ENCODE measurements at places on chromosomes 11 and 22.
A peak's percentile ranks its signal among the peaks of the same experiment; 100 is the strongest.

DNA sequence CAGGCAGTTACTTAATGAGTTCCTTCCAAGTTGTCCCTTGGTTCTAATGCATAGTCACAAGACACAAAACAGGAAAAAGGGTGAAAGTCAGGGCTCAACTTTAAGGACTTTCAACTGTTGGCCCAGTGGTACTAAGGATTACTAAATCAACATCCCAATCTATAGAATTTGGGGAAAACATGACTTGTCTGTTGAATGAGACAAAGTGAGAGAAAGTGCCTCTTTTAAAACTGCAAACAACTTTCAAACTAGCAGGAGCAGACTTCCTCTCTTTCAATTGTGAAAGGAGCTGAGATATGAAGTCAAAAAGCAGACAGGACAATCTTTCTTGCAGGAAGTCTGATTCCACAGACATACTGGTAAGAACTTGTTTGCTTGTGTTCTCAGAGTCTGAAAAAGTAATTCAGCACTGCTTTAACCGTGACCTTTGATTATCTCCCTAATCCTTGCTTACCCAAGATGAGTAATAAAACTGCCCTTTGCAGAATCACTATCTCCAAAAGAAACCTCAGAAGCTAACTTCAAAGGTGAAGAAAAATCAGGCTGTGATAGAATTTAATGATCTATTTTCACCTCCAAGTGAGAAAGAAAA, 960.7 kb upstream of the RAG2 start:
- DNase-seq = no peak

DNA sequence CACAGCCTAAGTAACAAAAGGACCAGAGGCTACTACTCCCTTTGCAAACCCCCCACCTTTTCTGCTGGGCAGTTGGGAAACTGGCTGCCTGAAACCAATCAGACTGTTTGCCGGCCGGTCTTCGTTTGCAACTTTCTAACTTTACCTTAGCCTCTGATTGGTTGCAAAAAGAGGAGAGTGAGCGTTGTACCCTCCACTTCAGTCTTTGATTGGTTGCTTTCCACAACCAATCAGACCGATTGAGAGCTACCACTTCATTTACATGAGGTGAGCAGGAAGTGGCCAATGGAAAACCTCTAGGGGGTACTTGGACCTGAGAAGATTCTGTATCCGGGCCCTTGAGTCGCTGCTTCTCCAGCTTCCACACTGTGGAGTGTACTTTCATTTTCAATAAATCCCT, 18.8 kb upstream of the CLNS1A start:
- DNase-seq = no peak

GRCh38 chr11:123170929-123171328, 24.1 kb downstream of the CLMP start:
- no peak for DNase-seq

DNA sequence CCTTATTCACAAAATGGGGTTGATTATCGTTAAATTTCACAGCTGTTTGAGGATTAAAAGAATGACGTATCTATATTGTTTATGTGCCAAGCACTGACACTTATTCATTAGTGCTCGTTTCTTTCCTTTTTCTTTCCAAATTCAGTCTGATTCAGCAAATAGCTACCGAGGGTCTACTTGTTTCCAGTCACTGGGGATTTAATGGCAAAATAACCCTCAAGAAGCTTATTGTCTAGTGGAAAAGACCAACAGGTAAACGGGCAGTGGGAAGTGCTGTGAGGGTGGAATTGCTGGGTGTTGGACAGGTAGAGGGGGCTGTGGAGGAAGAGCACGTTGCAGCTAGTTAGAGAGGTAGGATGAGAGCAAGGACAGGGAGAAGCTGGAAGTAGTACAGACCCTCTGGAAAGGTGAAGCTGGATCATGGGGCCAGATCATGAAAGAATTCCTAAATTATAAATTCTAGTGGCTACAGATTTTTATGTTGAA, 48.3 kb upstream of the BIRC3 start:
- no peak for DNase-seq

DNA sequence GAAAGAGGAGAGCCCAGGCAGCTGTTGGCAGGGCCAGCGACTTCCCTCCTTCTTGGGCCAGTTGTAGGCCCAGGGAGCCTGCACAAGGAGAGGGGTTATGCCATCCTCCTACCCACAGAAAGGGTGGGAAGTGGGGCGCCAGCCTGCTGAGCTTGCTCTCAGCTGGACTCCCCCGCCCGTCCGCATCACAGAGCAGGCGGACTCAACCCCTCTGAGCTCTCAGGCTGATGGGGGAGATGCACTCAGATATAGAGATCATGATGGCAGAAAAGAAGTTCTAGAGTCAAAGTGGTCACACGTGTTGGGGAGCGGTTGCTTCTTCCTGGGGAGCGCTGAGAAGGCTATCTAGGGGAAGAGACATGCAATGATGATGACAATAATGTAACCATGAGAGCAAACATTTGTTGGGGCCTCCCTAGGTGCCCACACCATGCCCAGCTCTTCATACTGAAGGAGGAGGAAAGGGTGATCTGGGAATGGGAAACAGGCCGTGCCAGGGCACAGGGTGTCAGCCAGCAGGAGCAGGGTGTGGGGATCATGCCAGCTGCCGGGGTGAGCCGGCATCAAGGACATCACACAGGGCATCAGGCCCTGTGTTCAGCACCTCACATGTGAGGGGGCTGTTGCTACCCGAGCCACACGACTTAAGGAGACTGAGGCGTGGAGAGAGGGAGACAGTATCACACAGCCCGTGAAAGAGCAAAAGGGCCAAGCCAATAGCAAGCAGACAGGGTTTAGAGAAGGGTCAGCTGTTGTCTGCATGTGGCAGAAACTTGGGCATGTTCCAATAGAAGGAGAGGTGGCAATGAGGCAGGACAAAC, 7.7 kb downstream of the SLC35E4 start:
- no peak for DNase-seq

DNA sequence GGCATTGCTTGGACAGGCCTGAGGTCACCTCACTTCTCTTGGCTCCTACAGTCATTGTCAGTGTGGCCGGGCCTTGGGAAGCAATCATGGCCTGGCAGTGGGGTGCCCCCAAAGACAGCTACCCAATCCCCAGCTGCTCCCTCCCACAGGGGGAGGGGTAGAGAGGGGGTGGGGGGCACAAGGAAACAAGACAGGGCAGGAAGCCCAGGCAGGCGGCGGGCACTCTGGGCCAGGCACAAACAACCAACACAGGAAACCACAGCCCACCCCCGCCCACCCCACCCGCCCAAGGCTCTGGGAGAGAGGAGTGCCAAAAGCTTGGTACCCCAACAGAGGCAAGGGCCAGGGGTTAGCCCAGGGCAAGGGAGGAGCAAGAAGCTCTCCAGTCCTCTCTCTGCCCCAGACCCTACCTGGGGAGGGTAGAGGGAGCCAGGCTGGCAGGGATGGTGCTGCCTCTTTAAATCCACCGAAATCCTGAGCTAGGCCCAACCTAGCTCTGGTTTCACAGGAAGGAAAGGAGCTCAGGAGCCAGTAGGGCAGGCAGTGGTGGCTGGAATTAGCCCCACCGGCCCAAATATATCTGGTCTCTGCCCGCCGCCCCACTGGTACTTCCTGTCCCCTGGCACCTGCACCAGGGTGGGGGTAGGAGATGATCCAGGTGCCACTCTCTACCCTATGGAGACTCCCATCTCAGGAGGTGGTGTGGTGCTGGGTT, 12.2 kb downstream of the BCL9L start:
- DNase-seq = peak; percentile 34

- no peak for DNase-seq
Measured at GRCh38 chr22:28894807-28895206, 11.4 kb downstream of the ZNRF3 start.

DNA sequence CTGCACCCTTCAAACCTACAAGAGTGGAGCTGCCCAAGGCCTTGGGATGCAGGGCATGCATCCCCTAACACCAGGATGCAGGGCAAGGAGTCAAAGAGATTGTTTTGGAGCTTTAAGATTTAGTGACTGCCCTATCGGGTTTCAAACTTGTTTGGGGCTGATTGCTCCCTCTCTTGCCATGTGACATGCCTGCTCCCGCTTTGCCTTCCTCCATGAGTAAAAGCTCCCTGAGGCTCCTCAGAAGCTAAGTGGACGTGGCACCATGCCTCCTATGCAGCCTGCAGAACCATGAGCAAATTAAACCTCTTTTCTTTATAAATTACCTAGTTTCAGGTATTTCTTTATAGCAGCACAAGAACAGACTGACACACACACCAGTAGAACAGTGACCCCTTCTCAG, 15.8 kb upstream of the CSF2RB start:
- DNase-seq = no peak

- no peak for DNase-seq
Measured at GRCh38 chr22:23053912-23054530, 16.3 kb upstream of the GNAZ start.

DNA sequence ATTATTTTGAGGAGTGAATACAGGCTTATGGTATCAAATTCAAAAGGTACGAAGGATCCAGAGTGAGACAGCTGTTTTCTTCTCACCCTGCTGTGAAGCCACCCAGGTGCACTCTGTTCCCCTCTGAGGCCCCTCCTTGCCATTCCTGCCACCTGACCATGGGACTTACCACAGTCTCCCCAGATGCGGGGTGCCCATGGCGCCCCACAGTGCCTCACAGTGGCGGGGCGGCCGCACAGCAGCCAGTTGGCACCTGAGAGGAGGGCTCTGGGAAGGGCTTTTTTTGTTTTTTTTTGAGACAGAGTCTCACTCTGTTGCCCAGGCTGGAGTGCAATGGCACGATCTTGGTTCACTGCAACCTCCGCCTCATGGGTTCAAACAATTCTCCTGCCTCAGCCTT, 151.7 kb downstream of the CEP164 start:
- no peak for DNase-seq

GRCh38 chr22:49617264-49617663, 210.4 kb downstream of the BRD1 start:
- DNase-seq = no peak

- DNase-seq = no peak
Measured at GRCh38 chr11:110147962-110148709, 54.9 kb downstream of the ZC3H12C start.

- DNase-seq = peak; percentile 25
Measured at GRCh38 chr11:121459413-121460017, 6.7 kb upstream of the SORL1-AS1 start.

GRCh38 chr11:114159320-114159719, 99.8 kb downstream of the ZBTB16 start:
- DNase-seq = no peak

DNA sequence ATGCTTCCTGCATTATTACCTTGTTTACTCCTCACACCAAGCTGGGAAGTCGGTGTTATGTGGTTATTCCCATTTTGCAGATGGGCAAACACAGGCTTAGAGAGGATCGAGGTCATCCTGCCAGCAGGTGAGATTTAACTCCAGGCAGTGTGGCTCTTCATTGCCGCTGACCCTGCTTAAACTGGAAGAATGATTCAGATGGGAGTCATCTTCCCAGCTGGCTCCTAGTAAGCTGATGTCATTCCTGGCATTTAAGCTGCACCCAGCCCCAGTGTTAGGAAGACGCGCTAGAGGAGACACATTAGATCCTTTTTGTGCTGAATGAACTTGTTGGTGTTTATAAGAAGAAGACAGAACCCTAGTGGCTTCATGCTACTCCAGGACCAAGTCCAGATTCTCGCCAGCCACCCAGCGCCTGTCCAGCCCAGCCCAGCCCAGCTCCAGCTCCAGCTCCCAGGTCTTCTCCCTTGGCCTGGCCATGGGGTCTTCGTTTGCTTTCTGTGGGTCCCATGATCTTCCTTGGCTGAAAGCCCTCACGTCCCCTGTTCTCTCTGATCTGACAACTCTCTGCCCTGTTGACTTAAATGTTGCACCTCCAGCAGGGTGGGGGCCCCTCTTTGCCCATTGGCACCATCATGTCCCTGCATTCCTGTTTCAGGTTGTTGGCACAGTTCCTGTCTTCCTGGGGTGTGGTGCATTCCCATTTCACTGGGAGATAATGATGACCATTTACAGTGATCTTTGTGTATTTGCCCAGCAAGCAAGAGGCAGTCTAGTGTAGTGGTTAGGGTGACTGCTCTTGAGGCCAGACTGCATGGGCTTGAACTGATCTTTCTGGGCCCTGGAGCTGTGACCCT, 13.6 kb downstream of the PARVB start:
- DNase-seq = no peak

DNA sequence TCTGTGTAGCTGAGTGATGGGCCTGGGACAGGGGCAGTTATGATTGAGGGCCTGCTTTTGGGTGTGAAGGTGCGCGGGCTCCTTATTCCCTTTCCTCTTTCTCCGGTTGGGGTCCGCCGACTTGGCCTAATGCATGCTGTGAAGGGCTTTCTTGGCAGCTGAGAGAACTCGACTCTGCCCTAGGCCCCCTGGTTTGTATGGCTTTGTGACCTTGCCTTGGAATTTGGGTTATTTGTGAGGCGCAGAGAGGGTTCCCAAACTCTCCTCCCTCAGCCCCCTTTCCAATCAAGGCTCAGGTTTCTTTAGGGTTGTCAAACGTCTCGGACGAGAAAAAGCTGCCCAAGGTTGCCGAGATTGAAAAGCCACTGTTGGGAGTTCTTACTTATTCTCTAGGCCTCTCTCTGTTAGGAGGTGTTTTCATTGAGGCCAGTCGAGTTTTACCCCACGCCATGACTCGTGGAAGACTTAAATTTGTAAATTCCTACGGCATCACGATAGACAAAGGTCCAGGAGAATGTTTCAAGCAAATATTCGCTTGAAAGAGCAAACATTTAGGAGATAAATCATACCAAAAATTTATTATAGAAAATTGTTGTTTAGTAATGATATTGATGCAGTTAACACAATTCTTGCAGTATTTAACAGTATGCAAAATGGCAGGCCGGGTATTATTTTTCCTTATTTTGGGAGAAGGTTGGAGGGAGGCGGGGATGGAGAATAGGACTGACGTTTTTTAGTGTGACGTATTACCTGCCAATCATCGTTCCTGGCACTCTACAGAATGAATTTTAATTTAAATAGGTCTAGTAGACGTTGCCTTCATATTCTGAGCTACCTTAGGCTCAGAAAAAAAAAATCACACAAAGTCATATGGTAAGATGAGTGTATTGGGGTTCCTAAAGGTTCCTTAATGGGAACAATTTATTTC, 689 bp downstream of the PDHX start:
- DNase-seq = no peak

GRCh38 chr11:87454241-87454640, 416.5 kb downstream of the TMEM135 start:
- no peak for DNase-seq

DNA sequence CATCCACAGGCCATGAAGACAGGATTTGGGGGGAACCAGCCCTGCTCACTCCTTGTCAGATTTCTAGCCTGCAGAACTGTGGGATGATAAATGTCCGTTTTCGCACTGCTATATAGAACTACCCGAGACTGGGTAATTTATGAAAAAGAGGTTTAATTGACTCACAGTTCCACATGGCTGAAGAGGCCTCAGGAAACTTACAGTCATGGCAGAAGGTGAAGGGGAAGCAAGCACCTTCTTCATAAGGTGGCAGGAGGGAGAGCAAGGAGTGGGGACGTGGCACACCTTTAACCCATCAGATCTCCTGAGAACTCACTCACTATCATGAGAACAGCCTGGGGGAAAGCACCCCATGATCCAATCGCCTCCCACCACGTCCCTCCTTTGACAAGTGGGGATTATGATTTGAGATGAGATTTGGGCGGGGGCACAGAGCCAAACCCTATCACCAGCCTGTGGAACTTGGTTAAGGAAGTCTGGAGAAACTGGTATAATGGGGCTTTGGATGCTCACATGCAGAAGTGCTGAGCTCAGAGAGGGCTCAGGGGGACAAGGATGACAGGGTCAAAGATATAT, 50.7 kb downstream of the MYEOV start:
- no peak for DNase-seq
